Inflammatory macrophage treated with lipopolysaccharide for 4 hours (primary cell): ENCODE measurements at places on chromosomes 12 and 14.
A peak's percentile ranks its signal among the peaks of the same experiment; 100 is the strongest.

DNA sequence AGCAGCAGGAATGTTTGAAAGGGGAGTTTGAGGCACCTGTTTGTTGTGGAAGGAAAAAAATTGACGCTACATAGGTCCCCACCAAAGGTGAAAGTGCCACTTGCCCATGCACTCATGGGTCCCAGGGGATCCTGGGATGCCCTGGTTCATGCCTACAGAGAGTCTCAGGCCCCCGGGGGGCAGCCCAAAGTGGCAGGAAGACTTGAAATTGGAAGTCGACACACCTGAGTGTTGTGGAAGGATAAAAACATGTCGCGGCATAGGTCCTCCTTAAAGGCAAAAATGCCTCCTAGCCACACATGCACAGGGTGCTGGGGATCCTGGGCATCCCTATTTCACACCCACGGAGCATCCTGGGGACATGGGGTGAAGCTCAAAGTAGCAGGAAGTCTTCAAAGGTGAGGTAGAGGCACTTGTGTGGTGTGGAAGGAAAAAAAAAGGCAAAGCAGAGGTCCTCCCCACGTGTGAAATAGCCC is 576.1 kb downstream of the ALG10 start:
- DNase-seq, result no peak

GRCh38 chr12:5525783-5526367 is 94.0 kb downstream of the NTF3 start:
- DNase-seq, result no peak

GRCh38 chr14:77154421-77154820 is 12.8 kb upstream of the ZDHHC22 start:
- DNase-seq, result no peak

GRCh38 chr12:77861317-77861716 is 30.6 kb downstream of the NAV3 start:
- DNase-seq, result no peak

DNA sequence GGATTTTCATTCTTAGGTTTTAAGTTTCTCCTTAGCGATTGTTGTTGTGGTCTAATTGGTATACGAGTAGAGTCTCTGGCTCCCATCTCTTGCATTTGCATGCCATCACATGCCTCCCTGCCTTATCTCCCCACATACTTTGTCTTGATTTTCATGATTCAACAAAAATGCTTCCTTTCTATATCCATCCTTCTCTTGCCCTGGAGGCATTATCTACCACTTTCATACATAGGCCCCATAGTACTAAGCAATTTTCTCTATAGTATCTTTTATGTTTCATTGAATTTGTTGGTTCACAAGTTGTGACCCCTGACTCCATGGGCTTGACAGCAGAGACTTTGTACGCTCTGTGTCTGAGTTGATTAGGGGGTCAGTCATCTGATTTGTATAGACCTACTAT is 226.1 kb downstream of the ACSS3 start:
- DNase-seq, result no peak

GRCh38 chr14:22070119-22070982 is 396.7 kb upstream of the OR4E1 start:
- no peak for DNase-seq

DNA sequence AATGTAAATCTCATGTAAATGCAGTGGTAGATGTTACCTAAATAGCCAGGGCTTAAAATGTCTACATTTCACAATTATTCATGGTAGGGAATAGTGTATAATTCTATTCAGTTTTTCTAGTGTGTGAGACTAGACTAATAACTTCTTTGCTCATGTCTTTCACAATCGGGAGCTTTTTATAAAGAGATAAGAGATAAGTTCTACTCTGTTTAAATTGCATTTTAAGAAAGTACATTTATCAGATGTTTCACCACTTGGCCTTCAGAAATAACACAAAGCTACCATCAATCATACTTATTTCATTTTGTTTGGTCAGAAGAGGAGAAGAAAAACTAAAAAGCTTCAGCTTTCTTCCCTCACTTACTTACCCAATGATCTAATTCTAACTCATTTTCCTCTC is 725.5 kb upstream of the FLRT2 start:
- DNase-seq, result no peak

DNA sequence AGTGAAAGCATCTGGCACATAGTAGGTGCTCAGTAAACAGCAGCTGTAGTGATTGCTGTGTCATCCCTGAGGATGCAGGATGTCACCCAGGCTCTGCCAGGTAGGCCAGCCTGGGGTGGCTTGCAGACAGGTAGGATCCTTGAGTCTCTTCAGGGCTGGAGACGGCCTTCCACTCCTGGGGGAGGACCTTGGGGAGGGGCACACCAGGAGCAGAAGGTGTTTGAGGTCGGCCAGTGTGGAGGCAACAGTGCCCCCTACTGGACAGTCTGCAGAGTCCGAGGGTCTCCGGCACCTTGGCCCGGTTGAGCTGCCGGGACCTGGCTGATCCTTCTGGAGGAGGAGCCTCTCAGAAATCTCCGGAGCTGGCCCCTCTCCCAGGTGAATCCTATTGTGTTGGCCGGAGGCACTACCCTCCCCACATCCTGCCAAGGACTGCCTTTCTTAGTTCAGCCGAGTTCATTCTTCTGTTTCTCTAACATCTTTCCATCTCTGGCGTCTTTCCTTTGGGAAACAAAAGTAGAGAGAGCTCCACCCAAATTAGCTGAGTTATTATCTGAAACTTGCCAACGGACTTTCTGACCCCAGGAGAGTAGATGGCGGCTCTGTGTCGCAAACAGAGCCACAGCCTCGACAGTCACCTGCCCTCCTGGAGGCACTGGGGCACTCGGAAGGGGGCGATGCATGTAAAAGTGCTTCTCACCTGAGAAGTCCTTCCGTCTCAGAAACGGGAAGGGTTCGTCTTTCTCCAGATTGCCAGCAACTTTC is 41.8 kb upstream of the CLMN start:
- peak; percentile 37 for DNase-seq

DNA sequence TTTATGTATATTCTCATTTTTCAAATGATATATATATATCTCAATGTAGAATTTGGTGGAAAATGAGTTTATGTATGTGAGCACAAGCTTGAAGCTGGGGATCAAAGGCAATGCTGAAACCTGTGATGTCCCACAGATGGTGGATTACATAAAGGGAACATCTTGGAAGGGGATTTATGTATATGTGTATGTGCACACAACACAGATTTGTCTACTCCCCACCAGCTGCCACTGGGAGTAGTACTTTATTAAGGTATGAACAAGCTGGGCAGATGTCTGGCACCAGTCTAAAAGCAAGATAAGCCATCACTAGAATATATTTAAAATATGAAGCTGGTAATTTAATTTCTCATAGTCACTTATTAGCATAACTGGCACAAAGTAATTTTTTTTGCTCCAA is 895.6 kb downstream of the SLC6A15 start:
- no peak for DNase-seq

GRCh38 chr12:132546647-132547046 is 56.7 kb downstream of the FBRSL1 start:
- no peak for DNase-seq
